Liver (tissue), 10 donors: ENCODE measurements at places on chromosomes 13 and 19.

- DNase-seq, result no peak
These were observed 218.9 kb upstream of the EDNRB start for GRCh38 chr13:78137404-78138142.

GRCh38 chr13:75318138-75318833 is 163.7 kb downstream of the TBC1D4 start:
- DNase-seq, result no peak

DNA sequence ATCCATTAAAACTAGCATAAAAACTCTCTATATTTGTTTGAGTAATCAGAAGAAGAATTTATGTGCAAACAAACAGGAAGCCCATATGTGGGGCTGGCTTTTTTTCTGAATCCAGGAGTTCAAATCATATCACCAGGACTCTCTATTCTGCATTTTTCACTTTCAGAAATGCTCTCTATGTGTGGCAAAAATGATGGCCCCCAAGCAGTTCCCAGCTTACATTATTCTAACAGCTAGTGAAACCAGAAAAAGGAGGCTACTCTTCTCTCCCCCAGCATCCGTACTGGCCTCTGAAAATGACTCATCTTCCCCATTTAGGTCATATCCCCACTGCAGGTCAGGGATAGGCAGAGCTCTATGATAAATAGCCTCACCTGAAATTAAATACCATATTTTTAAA is 20.4 kb downstream of the RBM26 start:
- DNase-seq, result no peak

DNA sequence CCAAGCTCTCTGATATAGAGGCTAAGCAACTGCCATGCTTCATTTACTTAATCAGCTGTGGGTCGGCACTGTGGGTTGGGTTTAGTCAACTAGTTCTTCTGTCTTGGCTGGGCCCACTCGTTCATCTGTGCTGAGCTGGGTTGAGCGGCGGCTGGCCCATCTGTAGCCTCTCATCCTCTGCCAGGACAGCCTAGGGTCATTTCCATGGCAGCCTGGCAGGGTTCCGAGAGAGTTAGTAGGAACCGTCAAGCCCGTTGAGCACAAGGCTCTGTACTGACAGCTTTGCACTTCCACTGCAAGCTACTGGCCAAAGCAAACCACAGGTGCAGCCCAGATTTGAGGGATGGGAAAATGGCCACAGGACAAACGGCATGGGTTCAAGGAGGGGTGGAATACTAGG is 6.6 kb upstream of the ZNF835 start:
- DNase-seq, result no peak
